ENCODE measurements at places on chromosomes 13 and 19.

- no peak for DNase-seq
- peaks cover 3% of the 10 kb centered on the region for H3K4me1 ChIP-seq
- no peaks in the 10 kb centered on the region for H3K27me3 ChIP-seq
- no peaks in the 10 kb centered on the region for H3K36me3 ChIP-seq
- H3K4me3 ChIP-seq, result no peak overlapping the region
Observed at GRCh38 chr13:94232956-94233355, 246.5 kb downstream of the DCT start.

DNA sequence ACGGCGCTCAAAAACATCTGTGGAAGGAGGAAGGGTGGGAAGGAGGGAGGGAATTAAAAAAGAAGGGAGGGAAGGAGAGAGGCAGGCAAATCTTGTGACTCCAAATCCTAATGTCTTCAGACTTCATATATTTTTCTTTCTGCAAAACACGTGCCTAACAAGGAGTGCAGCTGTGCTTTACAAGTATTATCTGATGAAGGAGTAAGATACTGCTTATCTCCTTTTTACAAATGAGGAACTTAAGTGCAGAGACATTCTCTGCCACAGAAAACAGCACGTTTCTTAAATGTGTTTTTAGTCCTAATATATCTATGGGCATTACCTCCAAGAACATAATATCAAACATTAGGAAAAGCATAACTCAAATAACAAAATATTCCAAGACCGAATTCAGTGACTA lies 6.5 kb downstream of the FLT3 start:
- H3K27me3 ChIP-seq, result peaks cover 10% of the 10 kb centered on the region
- H3K4me3 ChIP-seq, result no peak overlapping the region
- no peaks in the 10 kb centered on the region for H3K4me1 ChIP-seq
- H3K36me3 ChIP-seq, result no peaks in the 10 kb centered on the region
- DNase-seq, result no peak

- no peaks in the 10 kb centered on the region for H3K36me3 ChIP-seq
- no peaks in the 10 kb centered on the region for H3K4me1 ChIP-seq
- no peaks in the 10 kb centered on the region for H3K27me3 ChIP-seq
- no peak overlapping the region for H3K27ac ChIP-seq
Observed at GRCh38 chr19:14949876-14950275, 8.6 kb downstream of the OR7C2 start.

DNA sequence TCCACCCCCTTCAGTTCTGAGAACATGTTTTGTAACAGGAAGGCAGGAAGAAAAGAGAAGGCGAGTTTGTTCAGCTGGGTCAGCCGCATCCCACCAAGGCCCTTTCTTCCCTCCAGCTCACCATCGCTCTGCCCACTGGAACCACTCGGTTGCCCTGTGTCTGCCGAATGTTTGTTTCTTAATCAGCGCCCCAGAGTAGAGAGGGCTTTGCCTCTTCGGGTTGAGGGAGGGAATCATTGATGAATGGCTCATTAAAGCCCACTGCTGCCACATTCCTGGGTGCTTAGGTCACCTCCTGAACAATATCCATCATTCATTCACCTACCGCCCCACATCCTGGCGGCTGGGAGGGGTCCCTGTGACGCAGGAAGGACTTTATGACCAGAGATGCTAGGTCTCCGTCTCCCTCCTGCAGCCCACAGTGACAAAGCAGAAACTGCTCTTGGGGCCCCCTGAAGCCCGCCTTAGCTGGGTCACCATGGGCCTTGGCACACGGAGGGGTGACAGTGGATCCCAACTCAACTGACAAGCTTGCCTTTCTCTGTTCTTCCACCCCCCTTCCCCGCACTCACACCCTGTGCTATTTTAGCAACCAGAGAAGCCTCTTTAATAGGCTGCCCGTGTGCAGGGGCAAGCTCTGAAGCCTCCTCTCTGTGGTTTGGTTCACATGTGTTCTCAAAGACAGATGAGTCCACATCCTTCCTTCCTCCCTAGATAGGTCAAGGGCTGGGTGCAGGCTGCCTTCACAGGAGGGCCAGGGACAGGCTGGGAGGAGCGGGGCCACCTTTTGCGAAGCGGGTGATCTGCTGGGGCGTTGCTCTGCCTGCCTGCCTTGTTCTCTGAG lies 46.2 kb downstream of the ACTN4 start:
- peaks cover 56% of the 10 kb centered on the region for H3K4me1 ChIP-seq
- DNase-seq, result peak; percentile 46
- H3K27me3 ChIP-seq, result no peaks in the 10 kb centered on the region
- peak overlapping the region; percentile 9 for H3K4me3 ChIP-seq

- no peaks in the 10 kb centered on the region for H3K27me3 ChIP-seq
- H3K4me3 ChIP-seq, result no peak overlapping the region
- DNase-seq, result no peak
- peaks cover 3% of the 10 kb centered on the region for H3K4me1 ChIP-seq
- no peak overlapping the region for H3K27ac ChIP-seq
Observed at GRCh38 chr13:106573284-106573846, 5.4 kb upstream of the ARGLU1 start.

- no peak overlapping the region for H3K27ac ChIP-seq
- no peaks in the 10 kb centered on the region for H3K27me3 ChIP-seq
- H3K36me3 ChIP-seq, result no peaks in the 10 kb centered on the region
- H3K4me3 ChIP-seq, result no peak overlapping the region
- peaks cover 8% of the 10 kb centered on the region for H3K4me1 ChIP-seq
Observed at GRCh38 chr19:43673637-43674036, 3.7 kb upstream of the PLAUR start.

- H3K4me1 ChIP-seq, result peaks cover 13% of the 10 kb centered on the region
- H3K27me3 ChIP-seq, result no peaks in the 10 kb centered on the region
- H3K27ac ChIP-seq, result peak overlapping the region; percentile 97
- H3K36me3 ChIP-seq, result no peaks in the 10 kb centered on the region
Observed at GRCh38 chr19:5680084-5680436, 256 bp downstream of the MICOS13 start.

- no peak overlapping the region for H3K4me3 ChIP-seq
- H3K27ac ChIP-seq, result peak overlapping the region; percentile 30
- DNase-seq, result no peak
- H3K27me3 ChIP-seq, result no peaks in the 10 kb centered on the region
- peaks cover 37% of the 10 kb centered on the region for H3K4me1 ChIP-seq
- peaks cover 38% of the 10 kb centered on the region for H3K36me3 ChIP-seq
Observed at GRCh38 chr19:2038284-2039088, 12.6 kb downstream of the MKNK2 start.

- no peaks in the 10 kb centered on the region for H3K4me1 ChIP-seq
- no peak overlapping the region for H3K4me3 ChIP-seq
- no peak overlapping the region for H3K27ac ChIP-seq
- no peaks in the 10 kb centered on the region for H3K27me3 ChIP-seq
Observed at GRCh38 chr13:65508338-65508737, 1721.8 kb downstream of the PCDH9 start.

DNA sequence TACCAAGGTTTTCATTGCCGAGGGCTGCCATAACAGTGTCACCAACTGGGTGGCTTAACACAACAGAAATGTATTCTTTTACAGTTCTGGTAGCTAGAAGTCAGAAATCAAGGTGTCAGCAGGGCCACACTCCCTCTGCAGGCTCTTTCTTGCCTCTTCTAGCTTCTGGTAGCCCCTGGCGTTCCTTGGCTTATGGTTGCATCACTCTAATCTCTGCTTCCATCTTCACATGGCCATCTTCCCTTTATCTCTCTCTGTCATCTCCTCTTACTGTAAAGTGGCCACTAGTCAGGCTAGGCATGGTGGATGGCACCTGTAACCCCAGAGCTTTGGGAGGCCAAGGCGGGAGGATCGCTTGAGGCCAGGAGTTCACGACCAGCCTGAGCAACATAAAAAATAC lies 38.0 kb upstream of the MRI1 start:
- no peak for DNase-seq
- H3K27ac ChIP-seq, result no peak overlapping the region
- H3K4me1 ChIP-seq, result peaks cover 5% of the 10 kb centered on the region
- no peaks in the 10 kb centered on the region for H3K36me3 ChIP-seq
- H3K4me3 ChIP-seq, result no peak overlapping the region
- no peaks in the 10 kb centered on the region for H3K27me3 ChIP-seq

- no peaks in the 10 kb centered on the region for H3K27me3 ChIP-seq
- H3K27ac ChIP-seq, result no peak overlapping the region
- H3K36me3 ChIP-seq, result no peaks in the 10 kb centered on the region
Observed at GRCh38 chr13:103614761-103615160, 548.5 kb upstream of the SLC10A2 start.

DNA sequence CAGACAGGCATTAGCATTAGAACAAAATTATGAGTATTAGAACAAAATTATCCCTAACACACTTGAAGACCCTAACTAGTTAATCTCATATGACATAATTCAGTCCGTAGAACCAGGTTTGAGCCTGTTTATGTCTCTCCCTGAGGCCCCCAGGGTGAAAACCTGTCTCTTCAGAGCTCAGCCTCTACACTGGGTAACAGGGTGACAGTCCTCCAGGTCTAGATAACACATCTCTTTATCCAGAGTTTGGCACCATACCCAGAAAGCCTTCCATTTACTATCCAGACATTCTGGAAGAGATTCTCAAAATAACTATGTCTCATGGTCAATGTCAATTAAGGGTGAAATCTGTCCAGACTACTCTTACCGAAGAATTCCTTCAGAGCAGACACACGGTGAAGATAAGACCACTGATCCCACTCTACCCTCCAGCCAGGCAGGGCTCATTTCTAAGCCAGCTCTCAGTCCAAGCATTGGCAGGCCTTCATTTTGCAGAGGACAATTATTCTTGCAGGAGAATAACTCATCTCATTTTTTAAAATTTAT lies 1195.3 kb downstream of the EFNB2 start:
- H3K36me3 ChIP-seq, result no peaks in the 10 kb centered on the region
- no peak overlapping the region for H3K4me3 ChIP-seq
- no peak overlapping the region for H3K27ac ChIP-seq
- H3K27me3 ChIP-seq, result no peaks in the 10 kb centered on the region
- no peaks in the 10 kb centered on the region for H3K4me1 ChIP-seq

DNA sequence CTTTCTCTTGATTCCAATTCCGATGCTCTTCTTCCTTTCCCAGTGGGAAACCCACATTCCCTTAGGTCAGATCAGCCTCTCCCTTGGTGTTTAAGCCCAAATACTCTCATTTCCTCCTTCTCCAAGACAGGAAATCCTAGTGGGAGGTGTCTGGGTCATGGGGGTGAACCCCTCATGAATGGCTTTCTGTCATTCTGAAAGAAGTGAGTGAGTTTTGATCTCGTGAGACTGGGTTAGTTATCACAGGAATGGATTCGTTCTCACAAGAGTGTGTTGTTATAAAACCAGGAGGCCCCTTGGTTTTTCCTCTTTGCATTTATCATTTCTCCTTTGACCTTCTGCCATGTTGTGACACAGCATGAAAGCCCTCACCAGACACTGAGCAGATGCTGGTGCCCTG lies 76.2 kb upstream of the MTIF3 start:
- no peak overlapping the region for H3K27ac ChIP-seq
- no peak for DNase-seq
- no peaks in the 10 kb centered on the region for H3K4me1 ChIP-seq
- no peaks in the 10 kb centered on the region for H3K27me3 ChIP-seq
- H3K36me3 ChIP-seq, result no peaks in the 10 kb centered on the region
- H3K4me3 ChIP-seq, result no peak overlapping the region

GRCh38 chr13:73972545-73972944 lies 161.7 kb downstream of the KLF12 start:
- no peak for DNase-seq
- no peak overlapping the region for H3K4me3 ChIP-seq
- H3K27ac ChIP-seq, result no peak overlapping the region
- H3K4me1 ChIP-seq, result no peaks in the 10 kb centered on the region
- no peaks in the 10 kb centered on the region for H3K36me3 ChIP-seq
- no peaks in the 10 kb centered on the region for H3K27me3 ChIP-seq

DNA sequence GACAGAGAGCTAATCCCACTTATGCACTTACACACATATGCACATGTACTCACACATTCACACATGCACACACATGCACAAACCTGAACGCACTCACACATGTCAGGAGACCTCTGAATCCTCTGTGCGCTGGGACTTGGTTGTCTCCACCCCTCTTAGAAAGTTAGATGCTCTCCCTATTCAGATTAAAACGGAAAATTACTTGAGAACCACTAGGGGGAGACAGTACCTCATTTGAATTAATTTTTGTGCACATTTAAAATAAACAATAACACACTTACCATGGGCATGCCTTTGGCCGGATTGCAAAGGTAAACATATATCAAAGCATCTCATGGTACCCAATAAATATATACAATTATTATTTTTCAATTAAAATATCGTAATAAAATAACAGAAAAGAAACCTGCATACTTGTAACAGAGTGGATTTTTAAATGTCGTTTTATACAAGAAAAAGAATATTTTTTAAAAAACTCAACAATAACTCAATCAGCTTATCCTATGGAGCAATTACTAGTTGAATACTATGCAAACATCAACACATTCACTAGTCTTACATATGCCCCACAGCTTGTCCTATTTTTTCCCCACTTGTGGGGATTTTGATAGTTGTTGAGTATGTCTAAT lies 9.5 kb upstream of the LILRB4 start:
- DNase-seq, result no peak
- H3K36me3 ChIP-seq, result no peaks in the 10 kb centered on the region
- no peaks in the 10 kb centered on the region for H3K27me3 ChIP-seq
- no peaks in the 10 kb centered on the region for H3K4me1 ChIP-seq

GRCh38 chr19:5104871-5105351 lies 136.0 kb downstream of the KDM4B start:
- no peaks in the 10 kb centered on the region for H3K4me1 ChIP-seq
- H3K36me3 ChIP-seq, result peaks cover 7% of the 10 kb centered on the region
- no peak overlapping the region for H3K27ac ChIP-seq
- H3K27me3 ChIP-seq, result no peaks in the 10 kb centered on the region
- DNase-seq, result no peak

- peak overlapping the region; percentile 51 for H3K4me3 ChIP-seq
- H3K4me1 ChIP-seq, result peaks cover 17% of the 10 kb centered on the region
- no peaks in the 10 kb centered on the region for H3K36me3 ChIP-seq
- H3K27ac ChIP-seq, result peak overlapping the region; percentile 5
- H3K27me3 ChIP-seq, result peaks cover 6% of the 10 kb centered on the region
Observed at GRCh38 chr19:47035127-47036096, 13.0 kb downstream of the TMEM160 start.

- no peak for DNase-seq
- H3K36me3 ChIP-seq, result peaks cover 7% of the 10 kb centered on the region
- H3K27me3 ChIP-seq, result no peaks in the 10 kb centered on the region
- no peak overlapping the region for H3K27ac ChIP-seq
Observed at GRCh38 chr13:42971691-42972347, 20.2 kb downstream of the EPSTI1 start.

GRCh38 chr19:51086153-51086850 lies 3.6 kb upstream of the KLK14 start:
- H3K4me1 ChIP-seq, result no peaks in the 10 kb centered on the region
- no peak overlapping the region for H3K4me3 ChIP-seq
- no peak for DNase-seq
- no peaks in the 10 kb centered on the region for H3K36me3 ChIP-seq
- no peaks in the 10 kb centered on the region for H3K27me3 ChIP-seq

- DNase-seq, result peak; percentile 58
- no peaks in the 10 kb centered on the region for H3K36me3 ChIP-seq
- peak overlapping the region; percentile 85 for H3K27ac ChIP-seq
Observed at GRCh38 chr19:48644839-48645619, 958 bp downstream of the CA11 start.

GRCh38 chr13:112572366-112572765 lies 15.6 kb downstream of the TUBGCP3 start:
- peaks cover 13% of the 10 kb centered on the region for H3K36me3 ChIP-seq
- H3K27me3 ChIP-seq, result no peaks in the 10 kb centered on the region
- no peak for DNase-seq
- H3K4me1 ChIP-seq, result no peaks in the 10 kb centered on the region
